ENCODE measurements at places on chromosomes 7 and 10.

DNA sequence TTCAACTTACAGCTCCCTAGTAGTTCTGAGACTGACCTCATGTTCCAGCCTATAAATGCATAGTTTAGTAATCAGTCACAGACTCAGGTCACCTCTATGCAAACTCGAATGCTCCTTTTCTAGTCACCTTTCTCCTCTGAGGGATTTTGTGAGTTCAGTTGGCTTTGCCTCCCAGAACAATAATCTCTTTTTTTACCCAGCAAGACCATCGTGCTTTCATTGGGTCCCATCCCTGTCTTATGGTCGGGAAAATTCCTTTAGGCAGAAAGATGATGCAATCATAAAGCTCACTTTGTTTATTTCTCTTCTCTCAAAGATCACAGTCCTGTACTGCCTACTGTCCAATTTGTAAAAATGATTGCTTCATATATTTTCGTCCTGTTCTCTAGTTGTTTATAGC, 38.4 kb downstream of the TWIST1 start:
- H3K27me3 ChIP-seq, result no peaks in the 10 kb centered on the region
- no peaks in the 10 kb centered on the region for H3K4me1 ChIP-seq

DNA sequence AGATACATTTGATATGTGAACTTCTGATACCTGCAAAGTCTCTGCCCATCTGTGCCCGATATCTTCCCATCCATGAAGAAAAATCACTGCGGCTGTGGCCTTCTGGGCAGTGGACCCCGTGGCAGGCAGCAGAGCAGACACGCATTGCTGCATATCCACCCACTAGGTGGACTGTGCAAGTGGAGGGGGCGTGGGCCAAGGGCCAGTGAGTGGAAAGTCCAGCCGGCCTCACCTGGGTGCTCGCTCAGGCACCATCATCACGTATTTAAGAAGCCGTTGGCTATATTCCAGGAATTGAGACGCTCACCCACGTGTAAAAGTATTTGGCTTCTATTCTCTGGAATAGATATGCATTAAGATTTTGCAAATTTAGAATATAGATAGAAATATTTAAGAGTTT, 30.8 kb upstream of the SLC13A1 start:
- no peak overlapping the region for H3K4me3 ChIP-seq
- no peak overlapping the region for H3K27ac ChIP-seq
- no peaks in the 10 kb centered on the region for H3K27me3 ChIP-seq
- no peak for DNase-seq
- no peaks in the 10 kb centered on the region for H3K36me3 ChIP-seq

DNA sequence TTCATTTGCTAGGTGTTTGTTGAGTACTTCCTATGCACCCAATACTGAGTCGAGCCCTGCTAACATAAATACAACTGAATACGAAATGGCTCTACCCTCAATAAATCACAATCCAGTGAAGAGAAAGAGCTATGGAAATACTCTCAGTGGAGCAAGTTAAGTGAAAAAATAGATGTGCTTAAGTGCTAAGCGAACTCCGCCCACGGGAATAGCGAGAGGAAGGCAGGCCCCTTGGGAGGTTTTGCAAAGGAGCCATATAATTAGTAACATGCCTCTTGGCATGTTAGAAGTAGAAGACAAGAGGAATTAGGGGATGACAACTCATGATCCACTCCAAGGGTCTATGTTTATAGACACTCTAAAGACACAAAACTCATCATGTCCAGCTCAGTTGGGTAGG, 42.8 kb upstream of the TSPAN33 start:
- peaks cover 27% of the 10 kb centered on the region for H3K4me1 ChIP-seq
- H3K27ac ChIP-seq, result no peak overlapping the region
- DNase-seq, result no peak
- H3K36me3 ChIP-seq, result no peaks in the 10 kb centered on the region

GRCh38 chr7:15158141-15158810, 255.7 kb upstream of the DGKB start:
- DNase-seq, result no peak
- H3K4me3 ChIP-seq, result no peak overlapping the region
- no peaks in the 10 kb centered on the region for H3K4me1 ChIP-seq

DNA sequence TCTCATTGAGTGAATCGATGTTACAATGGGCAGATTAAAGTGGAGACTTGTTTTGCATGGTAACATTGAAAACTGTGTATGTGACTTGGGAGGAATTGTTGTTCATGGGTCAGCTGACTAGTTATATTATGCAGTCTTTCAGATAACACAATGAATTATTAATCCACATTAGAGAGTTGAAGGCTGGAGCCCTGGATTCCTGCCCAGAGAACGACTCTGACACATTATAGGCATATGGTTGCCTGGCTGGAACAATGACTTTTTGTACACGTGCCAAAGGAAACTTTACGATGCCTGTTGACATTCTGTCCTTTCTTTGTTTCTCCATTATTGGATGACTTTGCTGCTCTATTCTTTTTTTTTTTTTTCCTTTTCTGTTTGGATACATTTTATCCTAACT, 52.3 kb upstream of the TMEM229A start:
- no peaks in the 10 kb centered on the region for H3K36me3 ChIP-seq
- H3K27me3 ChIP-seq, result no peaks in the 10 kb centered on the region
- H3K4me3 ChIP-seq, result no peak overlapping the region

DNA sequence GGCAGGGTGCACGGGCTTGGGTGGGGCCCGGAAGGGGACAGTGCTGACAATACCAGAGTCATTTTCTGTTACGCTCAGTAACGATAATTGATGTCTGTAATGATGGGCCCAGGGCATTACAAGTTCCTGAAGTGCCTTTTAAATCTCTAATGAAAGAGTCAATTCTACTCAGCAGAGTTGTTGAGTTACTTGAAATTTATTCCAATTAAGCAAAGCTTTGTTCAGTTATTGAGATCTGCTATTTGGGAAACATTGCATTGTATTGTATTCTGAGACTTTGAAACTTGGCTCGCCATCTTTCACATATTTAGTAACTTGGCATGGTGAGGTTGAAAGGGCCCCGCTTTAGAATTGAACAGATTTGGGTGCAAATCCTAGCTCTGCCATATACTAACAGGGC, 34.7 kb downstream of the MINDY4 start:
- H3K27ac ChIP-seq, result no peak overlapping the region
- no peak overlapping the region for H3K4me3 ChIP-seq
- H3K4me1 ChIP-seq, result no peaks in the 10 kb centered on the region
- DNase-seq, result no peak
- H3K36me3 ChIP-seq, result no peaks in the 10 kb centered on the region
- no peaks in the 10 kb centered on the region for H3K27me3 ChIP-seq

DNA sequence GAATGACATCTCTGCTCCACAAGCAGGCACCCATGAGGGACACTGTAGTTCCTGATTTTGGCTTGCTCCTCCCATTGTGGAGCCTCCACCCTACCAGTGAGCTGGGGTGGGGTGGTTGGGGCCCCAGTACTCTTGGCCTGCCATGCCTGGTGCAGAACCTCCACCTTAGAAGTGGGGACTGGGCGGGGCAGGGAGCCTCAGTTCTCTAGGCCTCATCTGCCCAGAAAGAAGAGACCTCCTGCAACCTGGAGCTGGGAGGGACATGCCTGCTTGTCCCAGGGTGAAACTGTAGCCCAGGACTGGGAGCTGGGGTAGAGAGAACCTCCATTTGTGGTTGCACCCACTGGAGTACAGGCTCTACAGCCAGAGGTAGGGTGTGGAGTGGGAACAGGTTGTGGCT, 14.4 kb downstream of the RAMP3 start:
- no peaks in the 10 kb centered on the region for H3K4me1 ChIP-seq
- no peak overlapping the region for H3K27ac ChIP-seq
- no peaks in the 10 kb centered on the region for H3K27me3 ChIP-seq
- H3K36me3 ChIP-seq, result no peaks in the 10 kb centered on the region
- DNase-seq, result peak; percentile 30
- no peak overlapping the region for H3K4me3 ChIP-seq

- no peak overlapping the region for H3K27ac ChIP-seq
- H3K36me3 ChIP-seq, result no peaks in the 10 kb centered on the region
- no peaks in the 10 kb centered on the region for H3K27me3 ChIP-seq
- H3K4me1 ChIP-seq, result no peaks in the 10 kb centered on the region
- no peak overlapping the region for H3K4me3 ChIP-seq
Observed at GRCh38 chr7:37084303-37084702, 360.0 kb upstream of the AOAH start.

GRCh38 chr7:131095346-131095745, 232.3 kb upstream of the MKLN1 start:
- H3K27ac ChIP-seq, result no peak overlapping the region
- H3K36me3 ChIP-seq, result no peaks in the 10 kb centered on the region
- H3K4me1 ChIP-seq, result peaks cover 15% of the 10 kb centered on the region
- no peaks in the 10 kb centered on the region for H3K27me3 ChIP-seq
- no peak for DNase-seq

- H3K27ac ChIP-seq, result no peak overlapping the region
- no peaks in the 10 kb centered on the region for H3K27me3 ChIP-seq
- DNase-seq, result no peak
Observed at GRCh38 chr7:65295409-65295808, 78.2 kb upstream of the ZNF92 start.

DNA sequence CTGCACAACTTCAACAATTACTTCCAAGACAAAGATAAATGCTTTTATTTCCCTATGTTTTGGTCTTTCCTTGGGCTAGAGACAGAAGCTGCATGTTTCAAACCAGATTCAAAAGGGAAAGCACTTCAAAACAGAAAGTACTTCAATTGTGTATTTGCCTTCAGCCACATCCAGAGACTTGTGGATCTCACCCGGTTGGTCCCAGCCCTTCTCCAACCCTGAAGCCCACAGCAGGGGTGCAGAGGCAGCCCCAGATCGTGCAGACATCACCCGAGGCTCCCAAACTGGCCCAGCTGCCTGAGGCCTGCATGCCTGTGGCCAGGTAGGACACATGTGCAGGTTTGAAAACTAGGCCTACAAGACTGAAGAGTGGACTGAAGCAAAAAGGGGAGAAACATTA, 80.8 kb downstream of the ALOX5 start:
- H3K4me3 ChIP-seq, result no peak overlapping the region
- peaks cover 21% of the 10 kb centered on the region for H3K4me1 ChIP-seq
- H3K27me3 ChIP-seq, result no peaks in the 10 kb centered on the region
- no peak for DNase-seq

GRCh38 chr10:75712242-75712880, 280.9 kb downstream of the LRMDA start:
- DNase-seq, result no peak
- H3K4me1 ChIP-seq, result no peaks in the 10 kb centered on the region
- no peaks in the 10 kb centered on the region for H3K27me3 ChIP-seq
- H3K4me3 ChIP-seq, result no peak overlapping the region
- H3K27ac ChIP-seq, result no peak overlapping the region

DNA sequence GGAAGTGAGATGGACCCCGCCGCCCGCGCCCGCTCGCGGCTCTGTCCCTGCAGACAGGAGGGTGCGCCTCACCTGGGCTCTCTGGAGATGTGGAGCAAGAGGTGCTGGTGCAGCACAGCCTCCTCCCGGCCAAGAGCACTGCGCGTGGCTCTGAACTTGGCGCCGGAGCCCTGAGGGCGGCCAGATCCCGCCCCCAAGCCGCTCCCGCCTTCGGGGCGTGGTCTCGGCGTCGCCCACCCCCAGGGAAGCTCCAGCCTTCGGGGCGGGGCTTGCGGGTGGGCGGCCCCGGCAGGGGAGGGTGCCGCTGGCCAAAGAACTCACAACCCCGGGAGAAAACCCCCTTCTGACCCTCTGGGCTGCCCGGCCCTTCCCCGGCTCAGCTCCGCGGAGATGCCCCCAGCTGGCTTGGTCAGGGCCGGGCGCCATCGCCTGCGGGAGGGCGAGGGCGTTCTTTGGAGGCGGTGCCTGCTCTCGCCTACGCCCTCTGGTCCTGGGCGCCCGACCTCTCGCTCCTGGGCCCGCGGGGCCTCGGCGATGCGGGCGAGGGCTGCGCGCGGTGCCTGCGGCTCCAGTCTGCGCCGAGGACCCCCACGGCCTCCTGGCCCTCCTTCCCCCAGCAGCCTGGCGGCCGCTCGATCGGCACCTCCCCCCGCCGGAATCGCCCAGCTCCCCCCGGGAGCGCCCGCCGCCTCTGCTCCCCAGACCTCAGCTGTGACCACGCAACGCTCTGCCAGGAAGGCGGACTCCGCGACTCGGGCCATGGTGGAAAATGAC, at the start of gene ZNF488:
Gene ZNF488, minus strand, starts transcription at position 146 of the 774 bp plus-strand sequence. CDS start 15,464 bp downstream, outside the sequence.
- peak within 1 kb of the TSS; percentile 93 for H3K4me3 ChIP-seq
- peak; percentile 85 for DNase-seq
- H3K27ac ChIP-seq, result peak within 1 kb of the TSS; percentile 79
- H3K4me1 ChIP-seq, result peaks cover 3% of the 10 kb centered on the region
- no peaks in the 10 kb centered on the region for H3K36me3 ChIP-seq

GRCh38 chr10:112990271-112990670, 40.2 kb downstream of the TCF7L2 start:
- no peak for DNase-seq
- no peaks in the 10 kb centered on the region for H3K4me1 ChIP-seq
- H3K4me3 ChIP-seq, result no peak overlapping the region
- H3K36me3 ChIP-seq, result no peaks in the 10 kb centered on the region
- no peaks in the 10 kb centered on the region for H3K27me3 ChIP-seq
- no peak overlapping the region for H3K27ac ChIP-seq

GRCh38 chr7:137741443-137741842, 105.3 kb downstream of the DGKI start:
- no peaks in the 10 kb centered on the region for H3K36me3 ChIP-seq
- no peak overlapping the region for H3K27ac ChIP-seq
- H3K4me1 ChIP-seq, result no peaks in the 10 kb centered on the region
- H3K4me3 ChIP-seq, result no peak overlapping the region
- H3K27me3 ChIP-seq, result no peaks in the 10 kb centered on the region

GRCh38 chr7:25014756-25015155, 34.8 kb upstream of the OSBPL3 start:
- no peak for DNase-seq
- no peaks in the 10 kb centered on the region for H3K4me1 ChIP-seq
- H3K27me3 ChIP-seq, result no peaks in the 10 kb centered on the region

GRCh38 chr10:31698181-31698830, 230.3 kb downstream of the ARHGAP12 start:
- peak overlapping the region; percentile 67 for H3K27ac ChIP-seq
- H3K4me1 ChIP-seq, result no peaks in the 10 kb centered on the region
- H3K36me3 ChIP-seq, result no peaks in the 10 kb centered on the region
- DNase-seq, result no peak
- H3K27me3 ChIP-seq, result no peaks in the 10 kb centered on the region

DNA sequence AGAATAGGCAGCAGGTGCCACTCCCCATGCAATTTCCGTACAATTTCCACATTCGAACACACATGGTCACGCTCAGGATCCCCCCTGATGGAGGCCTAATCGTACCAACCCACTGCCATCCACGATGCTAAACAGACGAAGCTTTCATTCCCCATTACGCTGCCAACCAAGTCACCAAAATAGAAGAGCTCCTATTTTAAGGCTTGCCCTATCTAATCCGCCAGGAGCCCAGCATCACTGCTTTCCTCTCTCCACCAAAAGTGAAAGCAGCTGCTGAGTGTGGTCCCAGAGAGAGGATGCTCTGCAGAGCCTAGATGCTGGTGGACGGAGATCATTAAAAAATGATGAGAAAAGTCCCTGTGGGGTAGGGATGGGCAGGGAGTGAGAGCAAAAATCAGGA, 43.3 kb downstream of the HSPA12A start:
- no peak overlapping the region for H3K4me3 ChIP-seq
- DNase-seq, result no peak
- no peaks in the 10 kb centered on the region for H3K36me3 ChIP-seq
- no peaks in the 10 kb centered on the region for H3K27me3 ChIP-seq
- H3K27ac ChIP-seq, result no peak overlapping the region

All from pancreas (tissue), 10 donors.